ENCODE measurements at places on chromosomes 5 and 9. TPM values are rescaled to one million over a fixed set of nuclear protein-coding genes. Genes with fewer than 3 reads are reported as not detected.

ADAMTS13 gene
- 1.0 TPM for total RNA-seq

DNA sequence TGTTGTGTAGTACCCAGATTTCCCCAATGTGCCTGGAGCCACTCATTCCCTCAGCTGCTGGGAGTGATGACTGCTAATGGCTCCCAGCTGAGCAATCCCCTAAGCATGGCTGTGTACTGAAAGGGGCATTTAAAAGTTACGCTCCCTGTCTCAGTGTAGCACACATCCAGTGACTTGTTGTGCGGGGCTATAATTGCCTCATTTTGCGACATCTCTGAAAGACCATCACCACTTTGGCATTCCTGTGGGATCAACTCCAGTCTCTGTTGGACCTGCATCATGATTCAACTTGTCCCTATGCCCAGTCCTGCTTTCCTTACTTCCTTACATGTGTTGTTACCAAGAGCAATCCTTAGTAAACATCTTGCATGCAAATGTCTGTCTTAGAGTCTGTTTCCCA is 201.2 kb upstream of the MPDZ start:
- no peak for DNase-seq

ADAM19 gene
- total RNA-seq = 9.5 TPM

DNA sequence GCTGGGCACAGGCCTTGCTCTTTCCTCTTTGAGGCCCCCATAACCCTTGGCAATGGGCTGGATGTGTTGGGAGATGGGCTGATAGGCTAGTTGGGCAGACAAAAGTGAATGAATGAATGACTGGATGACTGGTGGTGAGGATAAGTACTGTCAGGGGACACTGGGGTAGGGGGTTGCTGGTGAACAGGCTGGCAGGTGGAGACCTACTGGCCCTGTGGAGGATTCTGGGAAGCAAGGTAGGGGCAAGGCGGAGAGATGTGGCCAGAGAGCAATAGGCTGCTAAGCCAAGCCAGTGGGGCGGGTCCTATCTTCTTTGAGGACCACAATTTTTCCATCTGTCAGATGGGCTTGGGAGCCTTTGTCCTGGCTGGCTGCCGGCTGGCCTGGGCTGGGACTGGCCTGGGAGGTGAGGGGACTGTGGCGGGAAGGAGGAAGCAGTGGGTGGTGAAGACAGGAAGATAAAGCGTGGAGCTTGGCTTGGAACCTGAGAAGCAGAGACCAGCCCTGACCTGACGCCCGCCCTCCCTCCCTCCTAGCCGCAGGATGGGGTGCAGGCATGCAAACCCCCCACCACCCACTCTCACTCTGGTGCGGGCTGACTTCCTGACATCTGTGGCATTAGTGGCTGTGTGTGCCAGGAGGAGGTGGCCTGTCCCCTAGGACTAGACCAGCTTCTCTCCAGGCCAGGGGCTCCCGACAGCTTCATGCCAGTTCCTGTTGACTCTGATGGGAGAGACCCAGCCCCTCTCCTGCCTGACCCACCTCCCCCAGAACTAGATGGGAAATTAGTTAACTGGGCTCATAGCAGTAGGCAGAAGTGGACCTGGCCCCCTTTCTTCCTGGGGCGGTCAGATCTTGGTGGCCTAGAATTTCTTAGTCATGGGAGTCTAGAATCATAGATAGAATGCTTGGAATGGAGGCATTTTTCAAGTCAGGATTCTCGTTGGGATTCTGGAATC is 9.5 kb downstream of the CXXC5 start:
- DNase-seq = no peak

- DNase-seq = no peak
Observed at GRCh38 chr9:137114220-137114612, 317 bp downstream of the DPP7 start.

DNA sequence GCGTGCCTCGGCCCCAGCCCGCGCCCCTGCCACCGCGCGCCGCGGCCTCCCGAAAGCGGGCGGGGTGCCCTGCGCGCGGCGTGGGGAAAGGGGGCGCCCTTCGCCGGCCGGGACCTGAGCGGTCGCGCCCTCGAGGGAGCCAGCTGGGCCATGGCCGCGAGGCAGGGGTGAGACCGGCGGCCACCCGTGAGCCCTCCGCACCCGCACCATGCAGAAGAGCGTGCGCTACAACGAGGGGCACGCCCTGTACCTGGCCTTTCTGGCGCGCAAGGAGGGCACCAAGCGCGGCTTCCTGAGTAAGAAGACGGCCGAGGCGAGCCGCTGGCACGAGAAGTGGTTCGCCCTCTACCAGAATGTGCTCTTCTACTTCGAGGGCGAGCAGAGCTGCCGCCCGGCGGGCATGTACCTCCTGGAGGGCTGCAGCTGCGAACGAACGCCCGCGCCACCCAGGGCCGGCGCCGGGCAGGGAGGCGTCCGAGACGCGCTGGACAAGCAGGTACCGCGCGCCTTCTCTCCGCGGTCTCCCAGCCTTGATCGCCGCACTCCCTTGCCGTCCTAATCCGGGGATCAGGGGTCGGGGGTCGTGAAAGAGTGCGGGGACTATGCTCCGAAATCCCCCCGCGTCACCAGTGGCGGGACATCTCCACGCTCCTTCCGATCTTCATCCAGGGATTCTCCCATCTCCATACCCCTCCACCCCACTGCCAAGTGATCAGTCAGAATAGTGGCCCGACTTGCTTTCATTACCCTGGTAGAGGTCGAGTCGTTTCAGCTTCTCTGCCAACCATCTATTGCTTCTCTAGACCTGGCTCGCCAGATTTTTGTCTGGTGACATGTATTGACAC is 590 bp downstream of the RASGRF2 start:
- peak; percentile 54 for DNase-seq

DNA sequence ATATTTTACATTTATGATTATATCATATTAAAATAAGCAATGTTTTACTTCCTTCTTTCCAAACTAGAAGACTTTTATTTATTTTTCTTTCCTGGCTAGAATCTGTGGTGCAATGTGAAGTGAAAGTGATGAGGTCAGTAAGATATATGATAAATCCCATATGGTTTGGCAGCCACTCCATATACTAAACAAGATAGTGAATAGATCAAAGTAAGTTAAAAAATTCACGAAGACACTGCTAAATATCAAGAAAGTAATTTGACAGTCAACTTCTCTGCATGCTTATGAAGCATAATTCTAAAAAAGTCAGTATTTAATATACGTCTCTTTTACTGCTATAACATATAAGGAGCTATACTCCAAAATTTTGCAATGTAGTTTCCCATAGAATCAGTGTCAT is 972.8 kb downstream of the DTWD2 start:
- DNase-seq = no peak

DNA sequence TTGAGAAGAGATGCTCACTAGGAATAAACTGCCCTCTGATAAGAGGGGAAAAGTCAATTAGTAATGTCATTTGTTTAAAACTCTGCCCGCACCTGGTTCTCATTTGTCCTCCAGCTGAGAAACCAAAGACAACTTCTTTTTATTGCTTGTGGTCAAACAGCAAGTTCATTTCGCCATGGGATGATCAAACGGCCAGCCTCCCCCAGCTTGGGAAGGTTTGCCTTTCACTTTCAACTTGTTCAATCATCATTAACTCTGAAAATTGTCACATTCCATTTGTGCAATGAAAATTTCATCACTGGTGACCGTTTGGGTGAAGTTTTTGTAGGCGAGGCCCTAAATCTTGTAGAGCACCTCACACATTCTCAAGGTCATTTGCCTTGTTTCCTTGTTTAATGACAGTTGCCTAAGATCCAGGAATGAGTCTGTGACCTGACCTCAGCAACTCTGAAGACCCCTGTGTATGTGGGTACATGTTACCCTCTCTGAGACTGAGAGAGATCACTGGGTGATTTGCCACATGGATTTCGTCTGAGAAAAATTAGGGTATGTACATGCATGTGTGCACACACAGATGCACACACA is 117.7 kb downstream of the MARCHF3 start:
- DNase-seq = no peak

- no peak for DNase-seq
Observed at GRCh38 chr5:21615195-21615765, 1237.9 kb downstream of the CDH12 start.

GRCh38 chr5:41161271-41161670 is 52.1 kb downstream of the C6 start:
- no peak for DNase-seq

ISL1 gene
- not detected for total RNA-seq

DNA sequence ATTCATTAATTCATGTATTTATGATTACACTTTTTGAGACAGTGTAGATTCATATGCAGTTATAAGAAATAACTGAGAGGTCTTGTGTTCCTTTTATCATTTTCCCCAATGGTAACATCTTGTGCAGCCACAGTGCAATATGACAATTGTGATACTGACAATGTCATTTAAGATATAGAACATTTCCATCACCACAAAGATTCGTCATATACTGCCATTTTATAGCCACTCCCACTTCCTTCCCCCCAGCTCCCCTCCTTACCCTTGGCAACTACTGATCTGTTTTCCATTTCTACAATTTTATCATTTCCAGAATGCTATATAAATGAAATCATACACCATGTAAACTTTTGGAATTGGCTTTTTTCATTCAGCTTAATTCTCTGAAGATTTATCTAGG is 53.8 kb downstream of the NR2F1 start:
- no peak for DNase-seq

- peak; percentile 51 for DNase-seq
Observed at GRCh38 chr9:109329638-109330258, 8.9 kb upstream of the EPB41L4B start.

CDO1 gene
- 4.9 TPM for total RNA-seq

DNA sequence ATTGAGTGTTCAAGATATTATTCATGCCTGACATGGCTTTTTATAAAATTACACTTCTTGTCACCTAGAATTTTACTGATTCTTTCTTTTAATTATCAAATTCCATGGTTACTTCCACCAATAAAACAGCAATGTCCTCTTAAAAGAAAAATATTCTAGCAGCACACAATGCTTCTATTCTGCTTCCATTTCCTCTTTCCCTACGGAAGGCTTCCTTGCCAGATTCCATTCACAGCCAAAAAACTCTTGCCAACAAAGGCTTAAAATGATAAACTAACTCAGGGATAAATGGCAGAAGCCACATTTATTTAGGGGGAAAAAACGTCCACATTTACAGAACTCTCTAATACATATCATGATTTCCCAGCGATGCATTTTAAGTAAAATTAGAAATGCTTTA is 111.6 kb downstream of the CTNND2 start:
- no peak for DNase-seq

DNA sequence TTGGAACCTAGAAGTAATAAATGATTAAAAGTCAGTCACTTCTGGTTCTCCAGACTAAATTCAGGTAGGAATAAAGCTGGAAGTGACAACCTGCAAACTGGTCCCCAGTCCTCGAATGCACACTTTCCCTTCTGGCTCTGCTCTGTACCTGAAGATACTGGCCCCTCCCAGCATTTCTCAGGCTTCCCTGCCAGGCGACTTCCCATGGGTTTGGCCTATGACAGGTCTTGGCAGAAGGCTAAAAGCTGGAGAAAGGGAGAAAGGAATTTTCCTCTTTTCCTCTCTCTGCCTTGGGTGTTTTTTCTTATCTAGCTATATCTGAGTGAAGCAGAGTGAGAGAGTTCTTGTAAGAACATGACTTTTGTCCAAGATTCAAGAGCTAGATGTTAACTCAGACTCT is 1005.7 kb downstream of the DTWD2 start:
- DNase-seq = no peak

DNA sequence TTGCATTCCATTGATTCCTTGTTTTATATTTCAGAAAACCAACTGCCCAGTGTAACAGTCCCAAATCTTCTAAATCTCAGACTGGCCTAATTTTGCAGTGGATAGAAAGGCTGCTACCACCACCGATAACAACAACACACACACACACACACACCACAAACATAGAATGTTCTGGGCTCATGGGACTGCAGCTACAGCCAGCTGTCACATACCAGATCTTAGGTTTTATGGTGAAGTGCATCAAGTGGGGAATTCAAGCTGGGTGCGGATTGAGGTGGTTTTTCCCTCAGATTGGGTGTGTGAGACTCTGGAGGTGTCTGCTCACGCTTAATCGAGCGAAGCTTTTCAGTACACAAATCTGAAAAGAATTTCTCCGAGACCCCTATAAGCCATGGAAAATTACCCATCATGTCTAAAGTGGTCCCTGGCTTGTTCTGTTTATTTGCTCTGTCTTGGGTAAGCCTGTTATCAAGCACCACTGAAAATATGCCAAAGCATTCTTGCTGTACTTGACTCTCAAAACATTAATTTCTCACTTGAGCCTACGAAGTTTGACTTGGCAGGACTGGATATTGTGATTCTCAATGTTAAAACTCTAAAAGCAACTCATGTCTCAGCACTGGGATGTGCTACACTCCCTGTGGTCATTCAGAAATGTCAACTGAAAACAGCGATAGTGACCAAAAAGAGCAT is 71.1 kb downstream of the ALDH7A1 start:
- DNase-seq = no peak

GPSM1 gene
- 31.8 TPM for total RNA-seq

- DNase-seq = no peak
Observed at GRCh38 chr9:122991370-122991830, 42.1 kb upstream of the GPR21 start.

GRCh38 chr9:85914108-85914507 is 26.8 kb upstream of the NAA35 start:
- no peak for DNase-seq

- DNase-seq = no peak
Observed at GRCh38 chr5:9058666-9059065, 487.2 kb downstream of the SEMA5A start.

DNA sequence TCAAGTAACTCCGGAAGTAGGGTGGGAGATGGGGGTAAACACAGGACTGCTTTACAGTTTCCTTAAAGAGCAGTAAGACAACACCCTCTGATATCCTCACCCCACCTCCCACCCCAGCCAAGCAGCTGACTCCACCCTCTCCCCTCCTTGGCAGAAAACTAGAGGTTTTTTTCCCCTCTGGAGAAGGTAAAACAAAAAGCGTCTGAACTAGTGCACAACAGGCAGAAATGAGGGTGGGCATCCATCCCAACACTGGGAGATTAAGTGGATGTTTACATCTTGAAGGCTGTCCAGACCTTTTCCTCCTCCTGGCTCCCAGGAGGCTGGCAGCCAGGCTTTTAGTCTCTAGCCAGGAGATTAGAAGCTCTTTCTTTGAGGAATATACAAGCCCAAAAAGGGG is 13.9 kb upstream of the CTNNAL1 start:
- no peak for DNase-seq

Data from heart left ventricle (tissue), 16 donors.